ENCODE measurements at places on chromosomes 6 and 20.

- no peak for DNase-seq
Measured at GRCh38 chr6:157188213-157188612, 135.1 kb downstream of the TMEM242 start.

GRCh38 chr6:107652526-107653182 lies 162.7 kb downstream of the SOBP start:
- DNase-seq = no peak

GRCh38 chr6:7939184-7939863 lies 28.7 kb upstream of the TXNDC5 start:
- DNase-seq = no peak

DNA sequence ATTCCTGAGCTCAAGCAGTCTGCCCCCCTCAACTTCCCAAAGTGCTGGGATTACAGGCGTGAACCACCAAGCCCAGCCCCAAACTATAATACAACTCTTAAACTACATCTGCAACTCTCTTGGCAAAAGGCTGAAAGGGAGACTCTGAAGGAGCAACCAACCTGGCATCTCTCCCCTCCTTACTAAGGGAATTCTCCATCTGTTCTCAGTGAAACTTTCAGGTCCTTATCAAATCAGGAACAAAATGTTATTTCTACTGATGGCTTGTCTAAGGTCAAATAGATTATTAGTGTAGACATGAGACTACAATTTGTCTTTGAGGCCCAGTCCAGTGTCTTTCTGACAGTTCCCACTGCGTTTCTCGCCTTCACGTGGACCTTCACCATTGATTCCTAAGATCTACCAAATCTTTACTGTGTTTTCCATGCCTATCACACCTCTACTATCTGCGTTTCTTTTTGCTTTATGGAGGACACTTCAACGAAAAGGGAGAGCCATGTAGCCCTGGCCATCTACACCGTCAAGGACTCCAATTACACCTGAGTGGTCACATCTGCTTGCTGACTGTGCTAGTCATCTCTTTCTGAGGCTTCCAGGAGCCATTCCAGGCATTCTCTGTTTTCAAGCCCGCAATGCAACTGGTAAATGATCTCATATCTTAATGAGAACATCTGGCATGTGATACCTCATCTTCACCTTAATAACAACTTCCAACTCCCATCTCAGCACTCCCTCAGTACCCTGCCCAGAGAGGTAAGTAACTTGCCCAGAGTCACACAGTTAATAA lies 405.7 kb upstream of the CITED2 start:
- DNase-seq = no peak

DNA sequence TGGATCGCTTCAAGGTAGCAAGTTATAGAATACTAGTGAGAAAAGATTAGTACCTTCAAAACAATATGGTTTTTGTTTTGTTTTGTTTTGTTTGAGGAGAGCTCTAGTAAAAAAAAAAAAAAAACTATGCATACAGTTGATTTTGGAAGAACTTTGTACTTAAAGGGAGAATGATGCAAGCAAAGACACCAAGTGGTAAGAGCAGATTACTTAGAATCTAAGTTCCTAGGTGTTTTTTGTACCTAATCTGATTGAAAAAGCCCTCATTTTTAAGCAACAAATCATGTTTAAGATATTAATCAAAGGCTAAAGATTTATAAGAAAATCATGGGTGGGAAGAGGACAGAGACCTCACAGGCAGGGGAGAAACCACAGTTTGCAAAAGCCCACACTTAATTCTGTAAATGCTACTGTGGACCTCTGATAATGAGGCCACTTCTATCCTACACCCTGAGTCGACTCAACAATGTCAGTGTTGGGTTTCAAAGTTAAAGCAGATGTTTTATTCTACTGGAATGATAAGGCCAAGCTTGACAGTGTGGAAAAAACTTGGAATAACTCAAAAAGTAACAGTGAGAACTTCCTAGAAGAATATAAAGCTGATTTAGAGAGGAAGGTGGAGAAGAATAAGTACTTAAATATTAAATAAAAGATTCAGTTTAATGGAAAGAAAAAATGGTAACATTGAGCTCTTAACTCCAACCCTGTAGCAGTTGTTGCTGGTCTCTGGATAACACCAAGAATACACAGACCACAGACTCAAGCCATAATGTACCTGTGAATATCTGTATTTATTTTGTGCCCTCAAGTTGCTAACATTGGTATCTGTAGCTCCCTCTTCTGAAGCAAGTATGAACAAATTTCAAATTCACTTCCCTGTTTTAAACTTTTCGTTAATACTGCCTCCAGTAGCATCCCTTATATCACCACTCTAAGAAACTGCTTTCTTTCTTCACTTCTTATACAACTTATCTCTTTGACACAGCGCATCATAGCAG lies 1047.8 kb downstream of the EPHA7 start:
- no peak for DNase-seq

GRCh38 chr6:39152262-39152661 lies 37.3 kb upstream of the SAYSD1 start:
- no peak for DNase-seq

GRCh38 chr20:13325796-13326340 lies 104.8 kb downstream of the ISM1 start:
- no peak for DNase-seq

- no peak for DNase-seq
Measured at GRCh38 chr6:158382491-158382890, 70.2 kb downstream of the TULP4 start.

DNA sequence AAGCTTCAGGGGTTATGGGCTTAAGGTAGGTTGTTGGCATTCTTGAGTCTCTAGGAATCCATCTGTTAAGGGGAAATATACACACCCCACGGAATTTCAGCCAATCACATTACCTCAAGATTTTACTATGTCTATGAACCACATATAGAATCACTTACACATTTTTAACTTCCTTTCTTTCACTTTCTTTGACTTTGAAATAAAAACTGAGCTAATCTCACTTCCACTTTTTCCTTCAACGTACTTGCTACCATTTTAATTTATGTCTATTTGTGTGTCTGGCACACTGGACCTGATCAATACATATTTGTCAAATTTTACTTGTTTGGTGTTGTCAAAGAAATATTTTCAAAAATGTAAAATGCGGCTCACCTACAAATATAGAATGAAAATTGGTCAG lies 545.4 kb upstream of the JAG1 start:
- no peak for DNase-seq

DNA sequence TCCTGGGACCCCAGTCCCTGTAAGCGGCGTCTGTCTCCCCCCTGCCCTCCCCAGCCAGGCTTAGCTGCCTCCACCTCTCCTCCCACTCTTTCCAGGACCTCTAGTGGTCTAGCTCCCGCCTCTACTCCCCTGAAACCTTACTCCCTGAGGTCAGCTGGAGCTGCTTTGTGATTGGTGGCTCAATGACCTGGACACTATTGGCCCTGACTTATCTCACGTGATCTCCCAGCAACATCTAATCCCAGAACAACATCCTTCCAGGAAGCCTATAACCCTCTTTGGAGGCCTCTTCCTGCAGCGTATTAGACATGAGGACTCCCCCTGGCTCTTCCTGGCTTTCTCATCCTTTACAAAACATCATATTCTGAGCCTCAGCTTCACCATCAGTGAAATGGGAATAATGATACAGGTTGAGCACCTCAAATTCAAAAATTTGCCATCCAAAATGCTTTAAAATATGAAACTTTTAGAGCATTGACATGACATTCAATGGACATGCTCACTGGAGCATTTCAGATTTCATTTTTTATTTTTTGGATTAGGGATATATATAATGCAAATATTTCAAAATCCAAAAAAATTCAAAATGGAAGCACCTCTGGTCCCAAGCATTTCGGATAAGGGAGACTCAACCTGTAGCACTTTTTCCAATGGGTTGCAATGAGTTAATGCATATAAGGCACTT lies 16.3 kb upstream of the SRC start:
- DNase-seq = no peak

GRCh38 chr20:58233881-58234528 lies 5.6 kb upstream of the ANKRD60 start:
- DNase-seq = no peak

- no peak for DNase-seq
Measured at GRCh38 chr6:168158213-168158979, 79.4 kb upstream of the FRMD1 start.

- no peak for DNase-seq
Measured at GRCh38 chr6:97412511-97412910, 129.5 kb upstream of the MMS22L start.

DNA sequence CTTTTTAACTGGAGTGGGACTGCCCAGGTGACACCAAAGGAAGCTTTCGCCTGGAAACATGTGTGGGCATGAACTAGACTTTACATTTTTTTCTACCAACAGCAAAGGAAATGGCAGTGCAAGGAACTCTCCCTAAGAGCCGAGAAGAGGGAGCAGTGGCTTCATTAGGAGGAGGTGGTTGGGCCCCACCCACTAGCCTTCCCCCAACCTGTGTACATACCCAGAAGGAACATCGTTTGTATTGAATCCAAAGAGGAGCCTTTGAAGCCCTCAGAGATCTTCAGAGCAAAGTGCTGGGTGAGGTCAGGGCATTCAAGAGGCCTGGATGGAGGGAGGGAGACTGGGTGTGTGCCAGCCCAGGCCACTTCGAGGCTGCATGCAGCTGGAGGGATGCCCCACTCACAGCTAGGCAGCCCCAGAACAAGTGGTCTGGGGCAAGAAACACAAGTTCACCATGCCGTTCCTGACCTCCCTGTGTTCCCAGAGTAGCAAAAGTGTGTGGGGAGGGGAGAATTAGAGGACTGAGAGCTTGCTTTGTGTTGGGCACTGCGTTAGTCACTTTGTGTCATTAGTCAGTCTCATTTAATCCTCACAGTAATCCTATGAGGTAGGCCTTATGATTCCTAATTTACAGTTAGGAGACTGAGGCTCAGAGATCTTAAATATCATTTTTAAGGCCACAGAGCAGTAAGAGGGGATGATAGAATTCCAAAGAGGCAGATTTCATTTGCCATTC lies 191.6 kb upstream of the SUPT3H start:
- DNase-seq = no peak

- no peak for DNase-seq
Measured at GRCh38 chr6:137743493-137743892, 123.6 kb upstream of the TNFAIP3 start.

DNA sequence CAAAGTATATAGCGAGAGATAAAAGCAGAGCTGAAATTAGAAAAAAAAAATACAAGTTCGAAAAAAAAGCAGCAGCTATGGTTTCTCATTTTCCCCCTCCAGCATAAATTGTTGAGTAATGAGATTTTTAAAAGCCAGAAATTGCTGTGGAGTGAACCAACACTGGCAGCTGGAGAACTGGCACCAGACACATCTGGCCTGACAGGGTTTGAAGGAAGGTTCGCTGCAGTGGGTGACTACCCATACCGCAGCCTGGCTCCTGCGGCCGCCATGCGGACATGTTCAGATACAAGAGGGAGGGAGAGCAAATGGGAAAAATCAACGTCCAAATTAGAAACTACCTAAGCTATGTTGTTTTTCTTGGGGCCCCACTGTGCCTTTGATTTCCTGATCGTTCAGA lies 3.3 kb downstream of the APCDD1L start:
- no peak for DNase-seq

DNA sequence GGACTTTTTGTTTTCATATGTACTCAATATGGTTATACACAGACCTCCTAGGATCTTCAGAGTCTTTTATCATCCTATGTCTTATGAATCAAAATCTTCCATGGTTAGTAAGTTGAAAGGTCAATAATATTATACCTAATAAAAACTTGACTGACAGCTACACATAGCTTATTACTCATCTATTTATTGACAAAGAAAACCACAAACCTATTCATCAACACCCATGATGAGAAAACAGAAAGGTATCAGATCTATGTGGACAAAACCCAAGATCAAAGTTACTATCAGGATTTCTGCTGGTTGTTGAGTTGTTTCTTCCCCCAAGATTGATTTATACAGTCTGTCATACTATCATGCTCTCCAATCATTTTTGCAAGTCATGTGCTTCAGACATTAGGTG lies 460.1 kb upstream of the MANEA start:
- no peak for DNase-seq

DNA sequence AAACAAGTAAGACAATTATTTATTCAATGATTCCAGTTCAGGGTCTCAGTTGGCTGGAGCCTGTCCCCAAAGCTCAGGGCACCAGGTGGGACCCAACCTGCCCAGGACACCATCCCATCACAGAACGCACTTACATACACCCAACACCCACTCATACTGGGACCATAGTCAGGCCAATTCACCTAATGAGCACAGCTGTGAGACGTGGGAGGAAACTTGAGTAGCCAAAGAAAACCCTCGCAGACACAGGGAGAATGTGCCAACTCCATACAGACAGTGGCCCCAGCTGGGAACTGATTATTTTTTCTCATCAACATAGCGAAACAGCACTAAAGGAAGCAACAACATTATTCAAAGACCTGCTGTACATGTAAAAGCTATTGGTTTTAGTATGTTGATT lies 58.6 kb upstream of the DOK5 start:
- no peak for DNase-seq

- DNase-seq = no peak
Measured at GRCh38 chr20:37154684-37155298, 24.3 kb upstream of the RPN2 start.

DNA sequence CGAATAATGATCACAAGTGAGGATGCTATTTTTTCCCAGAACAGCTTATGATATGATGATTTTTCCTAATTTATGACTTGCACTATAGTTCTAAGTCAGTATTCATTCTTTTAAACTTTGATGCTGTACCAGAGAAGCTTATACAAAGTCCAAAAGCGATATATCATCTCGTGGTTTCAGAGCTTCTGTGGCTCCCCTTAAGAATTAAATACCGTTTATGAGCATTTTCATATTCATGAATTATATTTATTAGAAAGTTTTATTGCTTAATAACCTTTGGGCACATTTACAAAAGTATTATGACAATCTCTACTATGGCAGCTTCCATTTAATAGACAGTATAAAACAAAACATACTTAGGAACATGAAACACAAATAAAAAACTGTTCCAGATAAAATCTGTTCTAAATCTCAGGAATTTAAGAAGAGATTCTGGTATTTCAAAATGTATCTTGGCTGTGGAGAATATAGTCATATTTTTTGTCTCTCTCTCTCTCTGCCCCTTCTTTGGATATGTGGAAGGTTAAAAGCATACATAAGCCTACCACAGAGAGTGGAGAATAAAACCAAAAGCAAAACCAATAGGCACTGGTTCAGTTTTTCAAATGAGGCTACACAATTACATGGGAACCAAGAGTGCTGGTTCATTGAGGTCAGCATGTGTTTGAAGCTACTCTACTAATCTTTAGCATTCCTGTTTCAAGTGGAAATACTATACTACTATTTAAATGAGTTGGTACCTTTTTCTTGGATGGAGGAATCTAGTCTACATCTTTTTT lies 884.5 kb upstream of the GJE1 start:
- no peak for DNase-seq

DNA sequence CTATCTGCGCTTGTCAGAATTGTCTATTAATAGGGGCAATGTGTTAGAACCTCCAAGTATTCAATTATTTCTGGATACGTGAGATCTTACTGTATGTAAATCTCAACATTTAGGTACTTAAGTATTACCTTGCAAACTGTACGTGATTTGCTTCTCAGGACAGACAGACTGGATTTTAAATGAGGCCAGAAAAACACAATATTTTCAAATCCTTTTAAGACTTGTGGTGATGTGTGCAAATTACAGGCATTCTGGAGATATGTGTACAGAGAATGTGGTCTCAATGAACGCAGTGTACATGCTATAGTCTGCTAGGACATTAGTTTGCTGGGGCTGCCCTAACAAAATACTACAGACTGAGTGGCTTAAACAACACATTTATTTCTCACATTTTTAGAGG lies 16.9 kb downstream of the CCR6 start:
- DNase-seq = no peak

- no peak for DNase-seq
Measured at GRCh38 chr6:43061861-43062260, 2.4 kb downstream of the KLC4 start.
